ENCODE measurements at places on chromosomes 16 and 17.

DNA sequence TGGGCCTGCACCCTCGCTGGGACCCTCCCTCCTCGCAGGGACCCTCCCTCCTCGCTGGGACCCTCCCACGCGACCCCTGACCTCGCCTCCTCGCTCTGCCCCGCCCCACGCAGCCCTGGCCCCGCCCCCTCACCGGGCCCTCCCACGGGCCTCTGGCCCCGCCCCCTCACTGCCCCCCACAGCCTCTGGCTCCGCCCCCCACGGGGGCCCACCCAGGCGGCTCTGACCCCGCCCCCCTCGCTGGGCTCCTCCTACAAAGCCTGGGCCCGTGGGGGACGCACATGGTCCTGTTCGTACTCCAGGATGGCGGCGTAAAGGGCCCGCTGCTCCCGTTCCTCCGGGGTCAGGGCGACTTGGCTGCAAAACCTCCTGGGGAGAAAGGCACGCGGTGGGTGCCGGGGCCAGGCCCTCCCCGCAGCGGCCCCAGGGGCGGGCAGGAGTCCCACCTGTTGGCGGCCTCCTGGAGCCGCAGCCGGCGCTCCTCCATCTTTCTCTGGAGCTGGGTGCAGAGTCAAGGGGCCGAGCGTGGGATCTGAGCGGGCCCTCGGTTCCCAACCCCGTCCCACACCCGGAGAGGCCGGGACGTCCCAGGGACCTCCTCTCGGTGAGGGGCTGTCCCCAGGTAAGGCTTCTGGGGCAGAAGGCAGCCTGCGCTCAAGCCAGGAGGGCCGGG lies 9.0 kb downstream of the VPS9D1 start:
- peaks cover 10% of the 10 kb centered on the region for H3K4me1 ChIP-seq
- H3K27ac ChIP-seq = no peak overlapping the region
- H3K4me3 ChIP-seq = peak overlapping the region; percentile 88
- no peaks in the 10 kb centered on the region for H3K27me3 ChIP-seq
- DNase-seq = no peak

DNA sequence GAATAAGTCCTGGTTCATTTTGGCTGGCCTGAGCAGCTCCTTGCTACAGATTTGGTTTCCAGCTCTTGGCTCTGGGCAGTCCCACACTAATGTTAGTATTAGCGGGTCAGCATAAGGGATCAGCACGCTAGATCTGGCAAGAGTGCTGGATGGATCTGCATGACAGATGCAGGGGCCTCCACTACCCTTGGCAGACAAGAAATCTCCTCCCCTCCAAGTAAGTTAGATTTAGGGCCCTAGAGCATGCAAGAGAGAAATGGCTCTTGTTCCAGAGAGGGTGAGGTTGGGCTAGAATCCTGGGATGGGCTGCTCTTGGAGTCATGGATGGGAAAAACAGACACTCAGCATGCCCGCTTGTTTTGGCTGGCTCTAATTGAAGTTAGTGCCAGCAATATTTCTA lies 414.3 kb downstream of the RBFOX1 start:
- DNase-seq = no peak
- H3K4me1 ChIP-seq = no peaks in the 10 kb centered on the region
- H3K27me3 ChIP-seq = no peaks in the 10 kb centered on the region
- H3K27ac ChIP-seq = no peak overlapping the region

GRCh38 chr17:2421315-2422147 lies 20.7 kb upstream of the MNT start:
- no peak overlapping the region for H3K4me3 ChIP-seq
- H3K27me3 ChIP-seq = no peaks in the 10 kb centered on the region
- H3K4me1 ChIP-seq = no peaks in the 10 kb centered on the region
- peaks cover 6% of the 10 kb centered on the region for H3K36me3 ChIP-seq
- DNase-seq = no peak
- no peak overlapping the region for H3K27ac ChIP-seq

DNA sequence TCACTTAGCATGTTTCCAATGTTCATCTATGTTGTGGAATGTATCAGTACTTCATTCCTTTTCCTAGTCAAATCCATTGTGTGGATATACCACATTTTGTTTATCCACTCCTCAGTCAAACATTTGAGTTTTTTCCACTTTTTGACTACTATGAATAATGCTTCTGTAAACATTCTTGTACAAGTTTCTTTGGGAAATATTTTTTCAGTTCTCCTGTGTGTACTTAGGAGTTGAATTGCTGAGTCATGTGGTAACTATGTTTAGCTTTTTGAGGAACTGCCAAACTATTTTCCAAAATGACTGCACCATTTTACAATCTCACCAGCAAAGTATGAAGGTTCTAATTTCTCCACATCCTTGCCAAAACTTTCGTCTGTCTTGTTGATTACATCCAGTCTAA lies 223.7 kb upstream of the AXIN2 start:
- H3K36me3 ChIP-seq = no peaks in the 10 kb centered on the region
- H3K27me3 ChIP-seq = no peaks in the 10 kb centered on the region

- H3K4me1 ChIP-seq = no peaks in the 10 kb centered on the region
- H3K4me3 ChIP-seq = no peak overlapping the region
These were observed 29.2 kb upstream of the C16orf78 start for GRCh38 chr16:49344401-49344800.

- no peaks in the 10 kb centered on the region for H3K4me1 ChIP-seq
- H3K36me3 ChIP-seq = peaks cover 22% of the 10 kb centered on the region
- no peak for DNase-seq
- no peak overlapping the region for H3K27ac ChIP-seq
- no peak overlapping the region for H3K4me3 ChIP-seq
- H3K27me3 ChIP-seq = no peaks in the 10 kb centered on the region
These were observed 10.9 kb upstream of the COPRS start for GRCh38 chr17:31869797-31870568.

DNA sequence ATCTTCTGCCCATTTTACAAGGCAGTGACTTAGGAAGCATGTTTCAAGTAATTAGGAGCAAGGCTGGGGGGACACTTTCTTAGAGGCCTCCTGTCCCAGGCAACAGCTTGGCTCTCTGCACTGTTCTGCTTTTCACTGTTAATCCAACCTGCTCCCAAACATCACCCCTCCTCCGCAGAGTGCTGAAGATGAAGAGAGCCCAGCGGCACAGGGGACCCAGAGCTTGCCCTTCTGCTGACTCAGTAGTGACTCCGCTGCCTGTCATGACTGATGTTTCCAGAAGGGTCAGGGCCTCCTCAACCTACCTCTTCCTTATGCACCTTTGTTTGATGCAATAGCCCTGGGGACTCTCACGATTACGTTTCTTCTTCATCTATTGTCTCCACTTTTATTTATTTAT lies 38.9 kb upstream of the NDRG4 start:
- peaks cover 24% of the 10 kb centered on the region for H3K27me3 ChIP-seq
- H3K36me3 ChIP-seq = no peaks in the 10 kb centered on the region
- no peak for DNase-seq
- H3K4me3 ChIP-seq = no peak overlapping the region
- no peak overlapping the region for H3K27ac ChIP-seq

- no peak overlapping the region for H3K4me3 ChIP-seq
- no peaks in the 10 kb centered on the region for H3K27me3 ChIP-seq
- no peak overlapping the region for H3K27ac ChIP-seq
- H3K4me1 ChIP-seq = no peaks in the 10 kb centered on the region
- H3K36me3 ChIP-seq = no peaks in the 10 kb centered on the region
These were observed 17.1 kb upstream of the ALOX15B start for GRCh38 chr17:8021565-8022359.

- peaks cover 32% of the 10 kb centered on the region for H3K36me3 ChIP-seq
- H3K4me3 ChIP-seq = no peak overlapping the region
- H3K27me3 ChIP-seq = no peaks in the 10 kb centered on the region
- no peak overlapping the region for H3K27ac ChIP-seq
- H3K4me1 ChIP-seq = no peaks in the 10 kb centered on the region
These were observed 13.4 kb downstream of the TPSG1 start for GRCh38 chr16:1211451-1212268.

GRCh38 chr16:75188832-75189477 lies 18.0 kb downstream of the CTRB2 start:
- H3K4me1 ChIP-seq = no peaks in the 10 kb centered on the region
- H3K4me3 ChIP-seq = no peak overlapping the region
- no peak for DNase-seq
- no peak overlapping the region for H3K27ac ChIP-seq
- no peaks in the 10 kb centered on the region for H3K36me3 ChIP-seq

- H3K27ac ChIP-seq = no peak overlapping the region
- no peaks in the 10 kb centered on the region for H3K36me3 ChIP-seq
- no peaks in the 10 kb centered on the region for H3K27me3 ChIP-seq
- no peak overlapping the region for H3K4me3 ChIP-seq
These were observed 485.4 kb downstream of the KCNJ2 start for GRCh38 chr17:70654706-70655105.

DNA sequence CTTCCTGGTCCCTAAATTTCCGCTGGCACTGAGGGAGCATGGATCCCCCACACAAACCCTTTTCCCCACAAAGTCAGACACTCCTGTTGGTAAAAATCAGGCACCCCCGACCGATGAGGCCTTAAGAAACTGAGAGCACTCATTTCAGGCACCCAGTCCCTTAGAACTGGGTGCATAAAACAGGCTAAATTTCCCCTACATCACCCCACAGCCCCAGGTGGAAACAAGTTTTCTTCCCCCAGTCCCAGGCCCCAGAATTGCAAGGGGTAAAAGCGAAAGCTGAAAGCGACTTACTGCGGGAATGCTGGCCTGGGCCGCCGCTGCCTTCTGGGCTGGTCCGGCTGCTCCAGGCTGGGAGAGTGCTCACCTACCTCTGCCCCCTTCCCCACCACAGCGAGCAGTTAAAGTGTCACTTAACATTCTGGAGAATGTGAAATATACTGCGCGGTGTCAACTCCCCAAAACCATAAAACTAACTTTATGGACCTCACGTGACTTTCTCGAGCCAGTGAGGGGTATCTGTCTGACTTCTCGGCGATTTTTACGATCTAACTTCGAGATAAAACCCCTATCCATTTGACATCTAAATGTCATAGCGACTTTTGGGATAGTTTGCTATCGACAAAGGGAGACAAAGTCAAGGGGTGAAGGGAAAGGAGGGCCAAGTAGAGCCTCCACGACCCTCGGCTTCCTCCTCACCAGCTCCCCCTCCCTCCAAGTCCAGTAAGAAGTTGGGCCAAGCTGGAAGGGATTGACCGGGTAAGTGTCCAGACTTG lies at the start of gene HOXB3:
HOXB3 (minus strand) TSS at position 411 of the 776 bp plus-strand sequence. CDS start 37,767 bp downstream, outside the sequence.
- no peaks in the 10 kb centered on the region for H3K36me3 ChIP-seq
- H3K4me3 ChIP-seq = no peak within 1 kb of the TSS
- H3K27ac ChIP-seq = no peak within 1 kb of the TSS
- peaks cover 95% of the 10 kb centered on the region for H3K27me3 ChIP-seq
- H3K4me1 ChIP-seq = peaks cover 3% of the 10 kb centered on the region
- no peak for DNase-seq

GRCh38 chr16:68732042-68732680 lies 4.9 kb upstream of the CDH1 start:
- H3K27me3 ChIP-seq = no peaks in the 10 kb centered on the region
- H3K36me3 ChIP-seq = no peaks in the 10 kb centered on the region
- no peak for DNase-seq
- H3K27ac ChIP-seq = no peak overlapping the region
- no peak overlapping the region for H3K4me3 ChIP-seq

DNA sequence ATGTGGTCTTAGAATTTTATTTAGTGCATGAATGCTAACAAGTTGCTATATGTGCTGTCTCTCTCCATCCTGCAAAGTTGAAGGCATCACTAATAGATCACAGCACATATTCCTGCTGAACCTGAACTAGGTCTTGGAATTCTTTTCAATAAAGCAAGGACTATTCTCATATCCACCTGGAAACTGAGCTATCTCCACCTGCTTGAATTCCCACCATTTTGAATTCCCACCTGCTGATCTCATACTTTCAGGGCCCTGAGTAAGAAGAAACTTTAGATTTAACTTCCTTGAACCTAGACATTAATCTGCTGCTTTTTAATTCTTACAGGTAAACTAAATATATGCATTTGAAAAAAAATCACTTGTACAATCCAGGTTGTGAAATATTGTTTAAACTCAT lies 445.3 kb upstream of the CCL2 start:
- peaks cover 4% of the 10 kb centered on the region for H3K4me1 ChIP-seq
- no peak for DNase-seq
- no peak overlapping the region for H3K4me3 ChIP-seq
- H3K36me3 ChIP-seq = no peaks in the 10 kb centered on the region
- no peak overlapping the region for H3K27ac ChIP-seq

DNA sequence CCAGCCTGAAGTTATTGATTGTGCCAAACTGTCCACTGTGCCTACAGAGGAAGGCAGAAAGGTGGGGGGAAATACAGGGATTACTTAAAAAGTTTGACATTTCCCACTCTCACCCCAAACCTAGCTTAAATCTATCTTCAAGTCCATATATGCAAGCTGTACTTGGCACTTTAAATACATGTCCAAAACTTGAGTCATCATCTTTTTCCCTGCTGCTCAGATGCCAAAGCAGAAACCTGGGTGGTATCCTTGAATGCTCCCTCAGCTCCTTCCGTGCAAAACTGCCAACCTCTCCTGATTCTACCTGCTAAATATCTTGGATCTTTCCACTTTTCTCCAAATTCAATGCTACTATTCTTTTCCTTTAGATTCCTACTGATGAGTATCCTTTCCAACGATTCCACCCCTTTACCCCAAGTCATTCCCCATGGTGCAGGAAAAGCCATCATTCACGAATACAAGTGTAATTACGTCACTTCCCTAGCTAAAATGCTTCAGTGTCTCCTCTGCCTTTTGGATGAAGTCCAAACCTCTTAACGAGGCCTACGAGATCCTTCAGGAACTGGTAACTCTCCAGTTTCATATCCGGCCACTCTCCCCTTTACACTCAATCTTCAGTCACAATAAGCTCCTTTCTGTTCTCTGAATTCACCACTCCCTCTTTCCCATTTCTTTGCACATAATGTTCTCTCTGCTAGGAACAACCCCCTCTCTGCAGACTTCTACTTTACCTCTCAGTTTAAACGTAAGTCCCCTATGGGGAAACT lies 9.3 kb downstream of the BECN1 start:
- DNase-seq = no peak
- no peak overlapping the region for H3K27ac ChIP-seq
- H3K4me3 ChIP-seq = no peak overlapping the region

GRCh38 chr16:46922239-46922638 lies 38.1 kb downstream of the GPT2 start:
- H3K36me3 ChIP-seq = peaks cover 55% of the 10 kb centered on the region
- no peaks in the 10 kb centered on the region for H3K4me1 ChIP-seq
- H3K27me3 ChIP-seq = no peaks in the 10 kb centered on the region
- no peak overlapping the region for H3K27ac ChIP-seq
- no peak for DNase-seq

DNA sequence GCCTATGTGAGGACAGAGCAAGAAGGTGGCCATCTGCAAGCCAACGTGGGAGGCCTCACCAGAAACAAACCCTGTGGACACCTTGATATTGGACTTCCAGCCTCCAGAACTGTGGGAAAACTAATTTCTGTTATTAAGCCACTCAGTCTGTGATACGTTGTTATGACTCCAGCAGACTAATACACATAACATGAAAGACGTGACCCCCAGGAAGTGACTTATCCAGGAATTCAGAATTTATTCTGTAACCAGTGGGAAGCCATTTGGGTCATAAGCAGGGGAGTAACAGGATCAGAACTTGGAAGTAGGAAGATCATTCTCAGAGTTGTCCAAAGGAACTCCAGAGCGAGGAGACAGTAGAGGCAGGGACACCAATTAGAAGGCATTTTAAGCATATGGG lies 12.5 kb upstream of the GINS3 start:
- H3K27me3 ChIP-seq = no peaks in the 10 kb centered on the region
- DNase-seq = no peak
- H3K4me1 ChIP-seq = no peaks in the 10 kb centered on the region
- no peaks in the 10 kb centered on the region for H3K36me3 ChIP-seq
- H3K4me3 ChIP-seq = no peak overlapping the region

GRCh38 chr17:81631482-81631881 lies 5.4 kb downstream of the NPLOC4 start:
- no peaks in the 10 kb centered on the region for H3K27me3 ChIP-seq
- no peak for DNase-seq
- no peak overlapping the region for H3K4me3 ChIP-seq
- no peaks in the 10 kb centered on the region for H3K4me1 ChIP-seq
- no peak overlapping the region for H3K27ac ChIP-seq
